ENCODE measurements at places on chromosomes 16 and 17. TPM values are rescaled to one million over a fixed set of nuclear protein-coding genes. Genes with fewer than 3 reads are reported as not detected.

CDH1 gene
- total RNA-seq, result 286 TPM

GRCh38 chr17:14123619-14124278 lies 54.4 kb downstream of the COX10 start:
- no peak for DNase-seq

DNAH17 gene
- total RNA-seq, result 0.24 TPM

GRCh38 chr17:15783461-15783860 lies 51.4 kb downstream of the TBC1D26 start:
- no peak for DNase-seq

OTOP3 gene
- not detected for total RNA-seq

- no peak for DNase-seq
Observed at GRCh38 chr16:84595052-84595481, 22.8 kb downstream of the COTL1 start.

GRCh38 chr17:2402544-2402943 lies 1.7 kb upstream of the MNT start:
- peak; percentile 22 for DNase-seq

C16orf46 gene
- 3.1 TPM for total RNA-seq

DNA sequence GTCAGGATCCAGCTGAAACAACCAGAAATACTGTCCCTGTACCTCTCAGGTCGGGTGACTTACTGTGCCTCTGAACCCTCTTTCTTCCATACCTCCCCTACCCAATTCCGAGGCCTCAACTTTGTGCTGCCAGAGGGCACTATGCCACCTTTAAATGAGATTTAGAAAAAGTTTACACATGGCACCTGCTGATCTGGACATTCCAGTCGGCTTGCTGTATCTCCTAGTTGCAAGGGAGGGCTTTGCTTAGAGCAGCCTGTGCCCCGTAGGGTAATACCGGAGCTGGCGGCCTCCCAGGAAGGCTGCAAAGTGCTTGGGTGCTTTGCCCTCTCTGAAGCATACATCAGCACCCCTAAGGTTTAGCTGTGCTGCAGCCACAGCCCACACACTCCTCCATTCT lies 306.0 kb upstream of the RBFOX1 start:
- DNase-seq, result no peak

DNA sequence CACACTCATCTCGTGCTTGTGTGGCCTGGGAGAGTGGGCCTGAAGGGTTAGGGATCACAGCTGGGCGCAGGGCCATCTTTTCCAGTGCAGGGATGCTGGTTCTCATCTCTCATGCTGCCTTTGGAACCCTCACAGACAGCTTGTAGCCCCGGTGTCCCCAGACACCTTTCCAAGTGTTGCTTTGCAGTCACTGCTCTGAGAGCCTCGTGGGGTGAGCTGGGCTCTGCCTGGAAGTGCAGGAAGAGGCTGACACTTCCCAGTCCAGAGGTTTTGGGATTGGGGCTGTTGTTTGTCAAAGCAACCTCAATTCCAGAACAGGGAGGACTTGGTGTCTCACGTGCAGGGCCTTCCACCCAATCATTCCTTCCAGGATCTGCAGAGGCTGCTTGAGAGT lies 28.2 kb downstream of the TBX4 start:
- no peak for DNase-seq

SAMD14 gene
- 0.71 TPM for total RNA-seq

MAP3K14 gene
- total RNA-seq, result 6.3 TPM

GRCh38 chr16:9545522-9546437 lies 454.3 kb downstream of the HAPSTR1 start:
- DNase-seq, result no peak

- no peak for DNase-seq
Observed at GRCh38 chr17:74524653-74525464, 6.4 kb downstream of the CD300LB start.

- DNase-seq, result no peak
Observed at GRCh38 chr17:6706996-6707395, 6.2 kb downstream of the SLC13A5 start.

GRCh38 chr17:6021011-6021400 lies 49.2 kb upstream of the WSCD1 start:
- DNase-seq, result no peak

- no peak for DNase-seq
Observed at GRCh38 chr16:4911970-4912386, 25.0 kb downstream of the PPL start.

CNTROB gene
- total RNA-seq, result 30.2 TPM

TPSD1 gene
- total RNA-seq, result not detected

CNGB1 gene
- not detected for total RNA-seq

SLC38A8 gene
- total RNA-seq, result not detected

DNA sequence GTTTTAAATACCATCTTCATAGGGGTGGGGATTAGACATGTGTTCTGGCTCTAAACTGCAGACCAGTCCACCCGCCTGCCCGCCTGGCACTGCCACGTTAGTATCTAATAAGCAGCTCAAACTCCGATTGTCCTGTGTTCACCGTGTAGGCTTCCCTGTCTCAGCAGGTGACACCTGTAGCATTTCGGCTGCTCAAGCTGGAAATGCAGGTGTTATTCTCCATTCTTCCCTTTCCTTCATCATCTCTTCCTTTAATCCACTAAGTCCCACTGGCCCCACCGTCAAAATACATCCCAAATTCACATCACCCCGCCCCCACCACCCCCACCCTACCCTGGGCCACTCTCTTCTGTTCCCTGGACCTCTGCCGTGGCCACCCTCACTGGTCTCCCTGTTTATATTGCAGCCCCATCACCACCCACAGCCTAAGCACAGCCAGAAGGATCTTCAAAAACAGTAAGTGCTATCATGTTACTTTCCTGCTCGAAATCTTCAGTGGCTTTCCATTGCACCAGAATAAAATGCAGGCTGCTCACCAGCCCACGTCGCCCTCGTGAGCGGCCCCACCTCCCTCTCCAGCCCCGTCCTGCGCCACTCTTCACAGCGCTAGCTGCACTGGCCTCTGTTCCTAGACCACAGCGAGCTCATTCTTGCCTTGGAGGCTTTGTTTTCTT lies 65.1 kb downstream of the RTN4RL1 start:
- DNase-seq, result peak; percentile 62

GRCh38 chr16:75097941-75098901 lies 18.4 kb downstream of the LDHD start:
- DNase-seq, result peak; percentile 88

SULT1A4 gene
- total RNA-seq, result 3.8 TPM

Measured in thyroid gland (tissue), 4 donors.